ENCODE measurements at places on chromosomes 12 and 14.

- no peak for DNase-seq
These were observed 111.9 kb downstream of the PAX9 start for GRCh38 chr14:36773558-36773957.

DNA sequence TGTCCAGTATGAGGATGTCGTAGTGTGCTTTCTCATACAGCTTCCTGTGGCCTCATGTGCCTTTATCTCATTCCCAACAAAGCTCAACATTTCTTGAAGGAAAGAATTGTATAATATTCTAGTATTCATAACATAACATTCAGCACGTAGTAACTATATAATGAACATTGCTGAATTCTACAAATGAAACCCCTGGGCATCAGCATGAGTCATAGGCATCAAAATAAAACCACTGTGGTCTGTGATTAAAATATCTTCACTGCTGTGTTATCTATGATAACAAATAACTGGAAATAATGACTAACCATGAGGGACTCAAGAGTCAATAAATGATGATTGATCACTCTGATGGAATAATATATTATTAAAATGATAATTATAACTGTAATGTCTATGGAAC is 255.2 kb downstream of the EMP1 start:
- no peak for DNase-seq

GRCh38 chr12:76878099-76878898 is 520 bp downstream of the CSRP2 start:
- DNase-seq = no peak

GRCh38 chr14:88437658-88438057 is 52.2 kb downstream of the SPATA7 start:
- DNase-seq = no peak

GRCh38 chr14:84112589-84112988 is 1417.4 kb upstream of the FLRT2 start:
- DNase-seq = no peak

DNA sequence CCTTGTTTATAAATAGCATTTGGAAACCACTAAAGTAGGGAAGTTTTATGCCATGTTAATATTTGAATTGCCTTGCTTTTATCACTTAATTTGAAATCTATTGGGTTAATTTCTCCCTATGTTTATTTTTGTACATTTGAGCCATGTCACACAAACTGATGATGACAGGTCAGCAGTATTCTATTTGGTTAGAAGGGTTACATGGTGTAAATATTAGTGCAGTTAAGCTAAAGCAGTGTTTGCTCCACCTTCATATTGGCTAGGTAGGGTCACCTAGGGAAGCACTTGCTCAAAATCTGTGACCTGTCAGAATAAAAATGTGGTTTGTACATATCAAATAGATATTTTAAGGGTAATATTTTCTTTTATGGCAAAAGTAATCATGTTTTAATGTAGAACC is 4.4 kb downstream of the RAN start:
- DNase-seq = no peak

DNA sequence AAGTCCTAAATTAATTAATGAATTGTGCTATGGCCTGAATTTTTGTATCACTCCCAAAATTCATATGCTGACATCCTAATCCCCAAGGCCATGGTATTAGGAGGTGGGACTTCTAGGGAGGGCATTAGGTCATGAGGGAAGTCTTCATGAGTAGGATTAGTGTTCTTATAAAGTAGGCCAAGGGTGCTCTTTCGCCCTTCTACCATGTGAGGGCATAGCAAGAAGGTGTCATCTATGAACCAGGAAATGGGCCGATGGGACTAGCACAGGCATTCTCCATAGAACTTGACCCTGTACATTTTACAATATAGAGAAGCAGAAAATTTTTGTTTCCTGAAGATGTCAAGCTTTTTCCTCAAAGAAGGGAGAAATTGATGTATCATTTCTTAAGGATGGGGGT is 12.5 kb downstream of the SYT10 start:
- peak; percentile 42 for DNase-seq

DNA sequence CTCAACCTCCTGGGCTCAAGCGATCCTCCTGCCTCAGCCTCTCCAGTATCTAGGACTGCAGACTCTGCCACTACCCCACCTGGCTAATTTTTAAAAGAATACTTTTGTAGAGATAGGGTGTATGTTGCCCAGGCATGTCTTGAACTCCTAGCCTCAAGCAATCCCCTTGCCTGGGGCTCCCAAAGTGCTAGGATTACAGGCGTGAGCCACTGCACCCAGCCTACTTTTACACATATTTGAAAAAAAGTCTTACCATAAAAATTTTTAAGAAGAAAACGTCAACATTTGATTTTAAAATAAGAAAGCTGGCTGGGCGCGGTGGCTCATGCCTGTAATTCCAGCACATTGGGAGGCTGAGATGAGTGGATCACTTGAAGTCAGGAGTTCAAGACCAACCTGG is 46.5 kb downstream of the DCAF5 start:
- no peak for DNase-seq

DNA sequence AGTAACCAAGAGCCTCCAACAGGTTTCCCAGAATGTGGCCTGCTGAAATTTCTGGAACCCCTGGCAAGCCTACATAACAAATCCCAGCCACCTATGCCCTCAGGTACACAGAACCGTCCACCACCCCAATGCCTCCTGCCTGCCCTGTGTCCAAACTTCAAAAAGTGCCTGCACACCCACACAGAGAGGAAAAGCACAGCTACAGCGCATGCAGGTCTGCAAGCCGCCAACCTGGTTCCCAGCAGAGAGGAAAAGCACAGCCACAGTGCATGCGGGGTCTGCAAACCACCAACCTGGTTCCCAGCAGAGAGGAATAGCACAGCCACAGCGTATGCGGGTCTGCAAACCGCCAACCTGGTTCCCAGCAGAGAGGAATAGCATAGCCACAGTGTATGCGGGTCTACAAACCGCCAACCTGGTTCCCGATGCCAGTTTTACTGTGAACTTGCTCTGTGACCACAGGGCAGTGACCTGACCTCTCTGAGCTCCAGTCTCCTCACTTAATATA is 113.5 kb downstream of the SCARB1 start:
- DNase-seq = no peak

- DNase-seq = no peak
These were observed 170.8 kb downstream of the RPL10L start for GRCh38 chr14:46480817-46481216.

DNA sequence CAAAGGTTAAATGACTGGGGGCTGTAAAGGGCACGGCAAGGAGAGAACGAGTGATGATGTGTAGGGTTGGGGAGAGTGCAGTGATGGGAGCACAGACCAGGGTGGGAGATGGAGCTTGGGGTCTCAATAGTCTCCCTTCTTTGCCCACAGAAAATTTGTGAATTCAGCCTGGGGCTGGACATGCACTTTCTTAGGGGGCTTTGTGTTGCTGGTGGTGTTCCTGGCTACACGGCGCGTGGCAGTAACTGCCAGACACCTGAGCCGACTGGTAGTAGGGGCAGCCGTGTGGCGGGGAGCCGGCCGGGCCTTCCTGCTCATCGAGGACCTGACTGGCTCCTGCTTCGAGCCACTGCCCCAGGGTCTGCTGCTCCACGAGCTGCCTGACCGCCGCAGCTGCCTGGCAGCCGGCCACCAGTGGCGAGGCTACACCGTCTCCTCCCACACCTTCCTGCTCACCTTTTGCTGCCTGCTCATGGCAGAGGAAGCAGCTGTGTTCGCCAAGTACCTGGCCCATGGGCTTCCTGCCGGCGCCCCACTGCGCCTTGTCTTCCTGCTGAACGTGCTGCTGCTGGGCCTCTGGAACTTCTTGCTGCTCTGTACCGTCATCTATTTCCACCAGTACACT is 1.7 kb downstream of the FITM1 start:
- no peak for DNase-seq

- no peak for DNase-seq
These were observed 162.7 kb downstream of the ETV6 start for GRCh38 chr12:11812241-11812585.

GRCh38 chr12:119225454-119225853 is 46.7 kb downstream of the HSPB8 start:
- no peak for DNase-seq

- no peak for DNase-seq
These were observed 60.1 kb downstream of the KLHL28 start for GRCh38 chr14:44901696-44902095.

- no peak for DNase-seq
These were observed 651 bp downstream of the TMEM117 start for GRCh38 chr12:43836475-43836989.

DNA sequence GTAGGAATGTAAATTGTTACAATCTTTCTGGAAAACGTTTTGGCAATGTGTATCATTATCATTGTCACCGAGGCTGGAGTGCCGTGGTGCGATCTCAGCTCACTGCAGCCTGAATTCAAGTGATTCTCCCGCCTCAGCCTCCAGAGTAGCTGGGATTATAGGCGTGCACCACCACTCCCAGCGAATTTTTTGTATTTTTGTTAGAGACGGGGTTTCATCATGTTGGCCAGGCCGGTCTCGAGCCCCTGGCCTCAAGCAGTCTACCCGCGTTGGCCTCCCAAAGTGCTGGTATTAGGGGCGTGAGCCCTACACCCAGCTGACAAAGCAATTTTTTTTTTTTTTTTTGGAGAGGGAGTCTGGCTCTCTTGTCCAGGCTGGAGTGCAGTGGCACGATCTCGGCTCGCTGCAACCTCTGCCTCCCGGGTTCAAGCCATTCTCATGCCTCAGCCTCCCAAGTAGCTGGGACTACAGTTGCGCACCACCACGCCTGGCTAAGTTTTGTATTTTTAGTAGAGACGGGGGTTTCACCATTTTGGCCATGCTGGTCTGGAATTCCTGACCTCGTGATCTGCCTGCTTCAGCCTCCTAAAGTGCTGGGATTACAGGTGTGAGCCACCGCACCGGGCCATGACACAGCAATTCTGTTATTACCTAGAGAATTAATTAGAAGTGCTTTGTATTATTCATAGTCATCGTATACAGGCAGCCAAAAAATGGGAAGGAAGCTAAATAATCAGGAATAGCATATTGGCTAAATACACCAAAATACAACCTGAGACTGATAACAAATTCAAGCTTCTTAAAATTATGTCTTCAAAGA is 1.2 kb downstream of the ACTR6 start:
- no peak for DNase-seq

DNA sequence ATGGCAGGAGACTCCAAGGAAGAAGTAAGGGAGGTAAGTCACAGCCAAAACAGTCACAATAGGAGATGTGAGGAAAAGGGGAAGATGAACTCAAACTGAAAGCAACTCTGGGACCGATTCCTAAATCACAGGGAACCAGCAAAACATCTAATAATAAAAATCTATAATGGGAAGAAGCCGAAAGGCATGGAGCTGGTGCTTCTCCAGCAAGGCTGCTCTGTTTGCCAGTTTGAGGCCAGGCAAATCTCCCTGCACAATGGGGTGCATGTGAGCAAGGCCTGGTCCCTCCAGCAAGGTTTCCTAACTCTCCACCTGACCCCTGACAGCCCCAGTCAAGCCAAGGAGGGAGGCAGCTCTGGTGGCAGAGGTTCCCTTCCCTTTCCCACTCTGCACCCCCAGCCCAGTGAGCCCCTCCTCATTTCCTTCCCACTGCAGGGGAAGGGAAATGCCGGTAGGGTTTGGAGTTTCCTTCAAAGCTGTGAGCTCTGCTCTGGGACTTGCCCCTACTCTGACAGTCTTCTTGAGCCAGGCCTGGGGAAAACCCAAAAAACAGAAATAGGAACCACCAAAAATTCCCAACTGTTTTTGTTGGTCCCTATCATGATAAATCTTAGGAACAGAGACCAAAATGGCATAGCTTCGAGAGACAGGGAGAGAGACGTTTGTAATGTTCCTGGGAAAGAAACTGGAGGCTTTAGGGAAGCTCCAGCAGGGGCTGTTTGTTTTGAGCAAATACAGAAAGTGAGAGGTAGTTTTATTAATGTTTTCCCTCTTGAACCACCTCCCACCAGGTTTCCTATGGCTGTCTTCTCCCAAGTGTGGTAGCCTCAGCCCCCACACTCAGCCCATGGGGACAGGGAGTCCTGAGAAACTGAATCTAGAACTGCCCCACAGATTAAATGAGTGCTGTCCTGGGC is 34.6 kb downstream of the FMNL3 start:
- no peak for DNase-seq

- no peak for DNase-seq
These were observed 78.0 kb downstream of the GRIP1 start for GRCh38 chr12:66600903-66601302.

DNA sequence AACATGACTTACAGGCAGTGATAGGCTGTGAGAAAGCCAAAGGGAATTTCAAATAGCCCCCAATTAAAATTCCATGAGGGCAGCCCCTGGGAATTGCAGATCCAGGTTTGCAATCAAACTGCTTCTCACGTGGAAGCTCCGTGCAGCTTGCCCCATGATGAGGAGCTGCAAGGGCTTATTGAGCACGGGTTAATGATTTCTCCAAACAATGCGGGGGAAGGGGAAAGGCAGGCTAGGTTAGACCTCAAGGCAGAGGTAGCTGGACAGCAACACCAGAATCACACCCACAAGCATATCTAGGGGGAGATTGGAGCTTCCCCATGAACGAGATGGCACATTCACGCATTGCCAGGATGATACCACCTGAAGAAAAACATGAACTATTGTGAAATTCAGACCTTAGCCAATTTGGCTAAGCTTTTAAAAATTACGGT is 5.0 kb upstream of the DUSP6 start:
- no peak for DNase-seq

DNA sequence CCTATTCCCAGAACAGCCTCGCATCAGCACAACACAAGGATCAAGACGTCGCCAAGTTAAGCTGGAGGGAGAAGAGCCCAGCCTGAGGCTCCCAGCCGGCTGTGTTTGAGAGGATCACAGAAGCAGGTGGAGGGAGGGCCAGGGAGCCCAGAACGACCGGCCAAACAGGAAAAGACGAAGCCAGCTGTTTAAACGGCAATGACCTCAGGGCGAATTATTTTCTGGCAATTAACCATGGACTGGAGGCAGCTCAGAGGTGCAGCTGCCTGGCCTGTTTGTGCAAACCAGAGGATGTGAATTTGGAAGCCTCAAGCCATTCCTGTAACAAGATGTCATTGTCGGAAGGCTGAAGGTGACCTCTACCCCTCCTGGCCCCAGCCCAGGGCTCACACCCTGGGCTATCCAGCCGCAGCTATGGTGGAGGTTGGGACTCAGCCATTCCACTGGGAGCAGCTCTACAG is 175.8 kb upstream of the PRMT8 start:
- no peak for DNase-seq

GRCh38 chr14:67502867-67503266 is 14.3 kb upstream of the TMEM229B start:
- no peak for DNase-seq
